ENCODE measurements at places on chromosomes 6 and 20.

DNA sequence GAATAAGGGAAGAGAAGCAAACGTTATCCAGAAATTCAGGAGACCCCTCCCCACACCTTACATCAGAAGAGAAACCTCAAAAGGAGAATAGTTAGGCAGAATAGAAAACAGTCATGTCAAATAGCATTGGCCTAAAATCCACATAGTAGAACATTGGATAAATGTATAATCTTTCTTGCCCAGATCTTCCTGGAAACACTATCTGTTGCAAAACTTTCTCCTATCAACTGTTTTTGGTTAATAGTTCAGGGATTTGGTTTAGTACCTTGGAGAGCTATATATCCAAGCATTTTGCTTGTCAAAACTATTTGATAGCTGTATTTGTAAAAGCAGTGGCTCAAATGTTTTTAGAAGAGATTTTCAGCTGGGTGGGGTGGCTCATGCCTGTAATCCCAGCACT is 74.3 kb upstream of the PHACTR2 start:
- no peak for DNase-seq

DNA sequence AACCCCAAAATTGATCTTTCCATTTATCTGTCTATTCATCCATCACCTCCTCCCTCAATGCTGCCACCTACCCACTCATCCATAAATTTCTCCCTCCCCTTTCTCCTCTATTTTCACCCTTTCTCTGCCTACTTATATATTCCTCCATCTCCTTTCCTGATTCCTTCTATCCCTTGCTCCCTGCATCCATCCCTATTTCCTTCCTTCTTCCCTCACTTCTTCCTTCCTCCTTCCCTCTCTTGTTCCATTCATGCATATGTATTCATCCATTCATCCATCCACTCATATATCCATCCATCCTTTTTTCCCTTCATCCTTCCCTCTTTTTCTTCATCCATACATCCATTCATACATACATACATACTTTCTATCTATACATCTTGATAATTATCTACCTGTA is 76.3 kb upstream of the GGTLC1 start:
- DNase-seq: no peak

DNA sequence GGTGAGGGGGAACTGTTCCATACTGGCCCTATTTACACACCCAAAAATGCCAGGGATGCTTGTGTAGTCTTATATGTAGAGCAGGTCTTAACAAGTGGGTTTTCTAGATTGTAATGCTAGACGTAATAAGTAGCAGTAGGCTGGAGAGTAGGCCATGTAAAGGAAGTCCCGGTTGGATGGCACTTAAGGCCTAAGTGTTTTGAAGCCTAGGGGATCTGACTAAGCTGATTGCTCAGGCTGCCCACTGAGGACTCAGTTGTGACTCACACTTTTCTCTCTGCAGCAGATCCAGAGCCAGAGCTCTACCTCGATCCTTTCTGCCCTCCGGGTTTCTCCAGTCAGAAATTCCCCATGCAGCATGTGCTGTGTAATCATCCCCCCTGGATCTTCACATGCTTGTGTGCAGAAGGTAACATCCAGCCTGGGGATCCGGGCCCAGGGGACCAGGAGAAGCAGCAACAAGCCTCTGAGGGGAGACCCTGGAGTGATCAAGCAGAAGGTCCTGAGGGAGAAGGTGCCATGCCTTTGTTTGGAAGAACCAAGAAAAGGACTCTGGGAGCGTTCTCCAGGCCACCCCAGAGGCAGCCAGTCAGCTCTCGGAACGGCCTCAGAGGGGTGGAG is 26.6 kb downstream of the ZNF133 start:
- peak; percentile 91 for DNase-seq

- DNase-seq: no peak
These were observed 80.7 kb upstream of the MAFB start for GRCh38 chr20:40769677-40770285.

- peak; percentile 95 for DNase-seq
These were observed 130.6 kb downstream of the BCAS1 start for GRCh38 chr20:53939572-53940359.

DNA sequence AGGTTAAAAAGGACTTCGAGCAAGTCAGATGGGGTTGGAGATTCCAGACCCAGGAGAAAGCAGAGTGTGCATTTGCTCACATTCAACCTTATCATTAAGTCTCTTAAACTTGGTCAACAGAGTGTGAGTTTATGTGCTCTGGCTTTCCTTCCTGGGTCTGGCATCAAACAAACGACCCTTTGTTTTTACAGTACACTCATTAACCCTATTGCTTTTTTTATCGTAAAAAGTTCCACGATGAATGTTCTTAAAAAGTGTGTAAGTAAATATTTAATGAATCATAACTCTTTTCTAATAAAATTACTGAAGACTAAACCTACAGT is 2.5 kb downstream of the FYN start:
- no peak for DNase-seq

GRCh38 chr6:29520232-29520631 is 32.5 kb upstream of the MAS1L start:
- no peak for DNase-seq

- no peak for DNase-seq
These were observed 371.8 kb downstream of the BTBD3 start for GRCh38 chr20:12289465-12289864.

DNA sequence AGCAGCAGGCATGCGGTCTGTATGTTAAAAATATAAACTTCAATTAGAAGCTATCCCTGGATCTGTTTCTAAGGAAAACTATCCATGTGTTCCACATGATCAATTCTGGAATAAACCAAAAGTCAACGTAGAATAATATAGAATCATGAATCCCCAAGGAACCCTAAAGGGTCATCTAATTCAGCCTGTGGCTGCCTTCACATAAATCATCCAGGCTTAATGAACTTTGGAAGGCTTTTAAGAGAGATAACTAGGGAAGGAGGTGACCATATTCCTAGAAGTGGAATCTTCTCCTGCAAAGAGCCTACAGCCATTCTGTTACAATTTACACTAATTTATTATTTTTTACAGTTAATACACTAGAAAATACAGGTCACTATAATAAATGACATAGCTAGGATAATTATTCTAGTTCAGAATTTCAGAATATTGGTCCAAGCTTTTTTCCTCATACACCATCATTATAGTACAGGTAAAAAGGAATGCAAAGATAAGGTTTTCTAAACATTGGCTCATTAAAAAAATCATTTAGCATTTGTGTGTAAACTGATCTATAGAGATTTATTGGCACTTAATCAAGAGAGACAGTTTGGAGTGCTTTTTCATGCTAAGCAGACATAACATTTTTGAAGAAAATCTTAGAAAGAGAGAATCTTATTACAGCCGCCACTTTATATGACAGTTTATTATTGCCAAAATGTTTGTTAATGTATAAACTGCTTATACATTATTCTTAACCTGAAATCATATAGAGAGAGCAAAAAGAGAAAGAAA is 851.2 kb downstream of the PHF3 start:
- no peak for DNase-seq

- DNase-seq: no peak
These were observed 14.2 kb upstream of the TBC1D7 start for GRCh38 chr6:13342414-13343019.

- DNase-seq: no peak
These were observed 67.3 kb downstream of the DACT2 start for GRCh38 chr6:168252267-168252666.

DNA sequence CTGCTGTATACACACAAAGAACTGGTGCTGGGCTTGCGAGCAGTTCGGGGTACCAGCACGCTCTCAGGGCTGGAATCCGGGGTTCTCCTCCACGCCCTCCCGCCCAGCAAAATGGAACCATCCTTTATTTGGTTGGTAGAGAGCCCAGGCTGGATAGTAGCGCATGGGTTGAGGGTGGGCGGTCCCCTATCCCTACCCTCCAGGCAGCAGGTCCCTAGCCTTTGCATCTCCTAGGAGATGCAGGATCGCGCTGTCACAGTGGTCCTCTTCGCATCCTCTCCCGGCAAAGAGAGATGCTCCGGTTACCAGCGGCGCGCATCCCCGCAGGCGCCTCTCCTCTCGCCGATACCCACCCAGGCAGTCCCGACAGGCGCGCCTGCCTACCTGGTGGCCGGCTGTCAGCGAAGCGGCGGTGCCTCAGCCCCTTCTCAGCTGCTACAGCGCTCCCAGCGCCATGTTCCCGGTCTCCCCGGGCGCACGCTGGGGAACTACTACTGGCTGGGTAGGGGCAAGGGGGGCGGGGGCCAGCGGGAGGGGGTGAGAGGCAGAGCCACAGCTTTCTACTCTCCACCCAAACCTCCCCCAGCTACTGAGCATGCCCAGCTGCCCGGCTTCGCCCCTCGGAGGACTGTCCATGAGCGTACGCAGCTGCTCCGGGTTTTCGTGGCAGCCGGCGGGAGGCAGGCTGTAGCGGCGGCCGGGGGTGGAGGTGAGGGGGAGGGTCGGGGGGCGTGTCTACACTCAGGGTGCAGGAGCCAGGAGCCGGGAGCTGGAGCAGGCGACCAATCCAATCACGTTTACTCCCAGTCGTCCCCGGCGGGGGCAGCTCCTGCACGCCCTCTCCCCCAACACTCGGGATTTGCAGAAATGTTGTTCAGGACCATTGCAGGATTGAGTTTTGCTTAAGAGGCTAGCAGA is at the start of gene PAK5:
Gene PAK5 (minus strand): TSS at position 699 of the 918 bp plus-strand sequence. CDS start 194,748 bp downstream, outside the sequence.
- DNase-seq: no peak

GRCh38 chr6:150514806-150515380 is 84.8 kb upstream of the PLEKHG1 start:
- DNase-seq: no peak

GRCh38 chr6:219641-220198 is 72.6 kb upstream of the DUSP22 start:
- DNase-seq: no peak

- DNase-seq: no peak
These were observed 19.4 kb upstream of the CTAGE9 start for GRCh38 chr6:131730264-131730663.

DNA sequence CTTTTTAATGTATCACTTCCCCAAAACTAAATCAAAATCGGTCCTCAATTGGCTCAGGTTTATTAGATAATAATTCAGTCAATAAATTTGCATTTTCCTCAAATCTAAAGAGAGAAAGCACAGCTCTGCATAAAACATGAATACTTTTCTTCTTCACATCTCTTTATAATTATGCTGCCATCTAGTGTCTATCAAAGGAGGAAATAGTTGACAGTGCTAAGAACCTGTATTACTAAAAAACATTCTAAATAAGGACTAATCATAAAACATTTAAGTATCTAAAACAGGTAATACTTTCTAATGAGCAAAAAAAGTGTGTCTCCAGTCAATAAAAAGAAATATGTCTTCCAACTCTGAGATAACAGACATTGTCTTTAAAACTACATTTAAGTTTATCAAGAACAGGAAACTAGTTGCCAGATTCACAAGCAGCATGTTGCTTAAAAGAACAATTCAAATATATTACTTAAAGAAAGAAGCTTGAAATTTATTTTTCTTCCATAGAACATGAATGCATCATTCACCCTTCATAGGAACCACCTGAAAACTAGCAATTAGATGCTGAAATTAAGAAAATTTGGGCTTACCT is 56.5 kb upstream of the DST start:
- peak; percentile 41 for DNase-seq

DNA sequence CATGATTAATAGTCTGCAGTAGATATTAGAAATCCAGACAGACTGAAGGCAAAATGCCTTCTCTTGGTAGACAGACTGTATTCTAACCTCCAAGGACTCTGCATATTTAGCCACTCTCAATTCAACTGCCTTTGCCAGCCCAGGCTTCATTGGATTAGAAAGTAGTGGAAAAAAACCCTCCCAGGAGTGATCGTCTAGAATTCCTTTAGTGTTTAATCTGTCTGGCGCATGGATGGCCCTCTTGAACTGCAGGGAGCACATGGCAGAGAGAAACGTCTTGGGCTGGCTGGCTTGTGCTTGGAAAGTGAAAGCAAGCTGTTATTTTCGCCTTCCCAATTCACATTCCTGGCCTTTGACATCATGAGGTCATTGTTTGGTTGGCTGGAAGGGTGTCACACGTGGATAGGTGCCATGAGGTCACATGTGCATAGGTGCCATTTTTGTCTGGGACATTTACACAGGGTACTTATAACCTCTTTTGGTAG is 30.9 kb upstream of the NEDD9 start:
- DNase-seq: peak; percentile 46

- no peak for DNase-seq
These were observed 139.2 kb upstream of the PLN start for GRCh38 chr6:118408863-118409262.

GRCh38 chr6:56709650-56710049 is 67.0 kb upstream of the DST start:
- DNase-seq: no peak

DNA sequence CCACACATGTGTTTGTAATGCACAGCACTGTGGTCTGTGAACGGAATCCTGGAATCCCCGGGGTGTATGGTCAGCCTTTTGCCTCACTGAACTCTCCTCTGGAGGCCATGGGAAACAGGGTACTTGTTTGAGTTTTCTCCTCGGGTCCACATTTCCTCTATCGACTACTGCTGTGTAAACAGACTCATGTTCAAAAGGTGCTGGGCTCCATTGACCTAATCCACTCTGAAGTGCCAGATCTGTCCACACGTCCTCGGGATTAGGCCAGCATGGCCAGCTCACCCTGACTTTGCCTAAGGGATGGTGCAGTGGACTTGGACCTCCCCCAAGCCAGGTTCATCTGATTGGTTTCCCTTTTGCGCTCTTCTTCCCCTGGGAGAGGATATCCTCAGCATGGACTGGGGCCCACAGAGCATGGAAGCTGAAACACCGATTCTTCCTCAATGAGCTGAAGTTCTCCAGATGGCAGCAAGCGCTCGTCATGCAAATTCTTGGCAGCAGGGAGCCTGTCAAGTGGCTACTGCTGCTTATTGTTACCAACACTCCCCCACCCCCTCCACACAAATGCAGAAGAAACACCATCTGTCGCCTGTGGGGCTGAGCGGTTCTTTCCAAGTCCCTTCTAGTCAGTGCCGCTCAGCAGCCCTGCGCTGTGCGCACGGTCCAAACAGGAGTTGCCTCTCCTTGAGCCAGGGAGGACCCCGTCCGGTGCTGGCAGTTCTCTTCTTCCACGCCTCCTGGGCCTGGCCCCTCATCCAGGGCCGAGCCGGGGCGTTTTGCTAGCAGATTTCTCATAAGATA is 292.6 kb upstream of the MARCKS start:
- DNase-seq: peak; percentile 87

GRCh38 chr6:31143148-31143547 is 4.3 kb upstream of the PSORS1C2 start:
- no peak for DNase-seq

All from HFFc6 (cell line).